ENCODE measurements at places on chromosomes 7 and 10.
A peak's percentile ranks its signal among the peaks of the same experiment; 100 is the strongest.

GRCh38 chr7:88226886-88227516 is 7.2 kb upstream of the SRI start:
- DNase-seq, result peak; percentile 96

- no peak for DNase-seq
Observed at GRCh38 chr10:12927896-12928295, 73.6 kb downstream of the CCDC3 start.

DNA sequence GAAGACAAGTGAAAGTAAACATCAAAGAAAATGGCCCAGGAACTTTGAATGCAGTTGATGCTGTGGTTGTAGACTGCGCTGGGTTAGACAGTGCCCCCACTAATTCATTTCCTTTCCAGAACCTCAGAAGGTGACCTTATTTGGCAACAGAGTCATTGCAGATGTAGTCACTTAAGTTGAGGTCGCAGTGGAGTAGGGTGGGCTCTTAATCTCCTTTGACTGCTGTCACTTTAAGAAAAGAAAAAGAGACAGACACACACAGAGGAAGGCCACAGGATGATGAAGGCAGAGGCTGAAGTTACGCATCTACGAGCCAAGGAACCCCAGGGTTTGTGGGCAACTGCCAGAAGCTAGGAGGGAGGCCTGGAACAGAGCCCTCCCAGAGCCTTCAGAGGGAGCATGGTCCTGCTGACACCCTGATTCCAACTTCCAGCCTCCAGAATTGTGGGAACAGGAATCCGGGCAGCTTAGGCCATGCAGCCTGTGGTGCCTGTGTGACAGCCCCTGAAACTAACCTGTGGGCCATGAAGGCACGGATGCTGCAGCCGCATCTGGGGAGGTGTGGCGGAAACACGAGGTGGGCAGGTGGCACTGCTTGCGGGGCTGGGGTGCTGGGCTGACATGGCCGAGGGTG is 107.6 kb downstream of the PRKAG2 start:
- DNase-seq, result no peak

DNA sequence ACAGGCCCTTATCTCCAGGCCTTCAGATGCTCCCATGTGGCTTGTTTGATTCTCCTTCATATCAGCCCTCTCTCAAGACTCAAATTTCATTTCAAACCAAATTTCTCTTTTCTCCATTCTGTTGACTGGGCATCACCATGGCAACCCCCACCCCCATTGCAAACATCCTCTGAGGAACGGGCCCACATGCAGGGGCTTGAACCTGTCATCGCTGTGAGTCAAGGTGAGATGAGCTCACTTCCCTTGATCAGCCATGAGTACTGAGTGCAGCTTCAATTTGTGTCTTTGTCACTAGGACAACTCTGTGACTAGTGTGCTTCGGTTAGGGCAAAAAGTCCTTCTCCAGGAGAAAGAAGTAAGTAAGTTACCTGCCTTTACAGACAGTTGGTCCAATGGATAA is 41.9 kb downstream of the CALML3 start:
- peak; percentile 68 for DNase-seq

DNA sequence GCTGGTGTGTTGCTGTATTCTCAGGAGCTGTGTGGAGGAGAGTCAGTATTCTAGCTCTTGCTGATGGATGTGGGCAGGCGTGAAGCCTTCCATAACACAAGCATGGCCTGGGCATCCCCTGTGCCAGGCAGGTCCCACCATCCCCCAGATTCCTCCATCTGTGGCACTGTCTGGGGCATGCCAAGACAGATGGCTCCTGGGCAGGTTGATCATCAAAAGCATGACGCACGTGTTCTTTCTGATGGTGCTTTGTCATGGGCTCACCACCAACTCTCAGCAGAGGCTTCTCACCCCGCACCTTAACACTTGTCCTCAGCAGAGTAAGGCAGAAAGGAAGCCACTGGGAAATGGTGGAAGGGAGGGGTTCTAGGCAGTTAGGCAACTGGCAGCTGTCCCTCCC is 364.3 kb downstream of the PLXNA4 start:
- DNase-seq, result no peak

DNA sequence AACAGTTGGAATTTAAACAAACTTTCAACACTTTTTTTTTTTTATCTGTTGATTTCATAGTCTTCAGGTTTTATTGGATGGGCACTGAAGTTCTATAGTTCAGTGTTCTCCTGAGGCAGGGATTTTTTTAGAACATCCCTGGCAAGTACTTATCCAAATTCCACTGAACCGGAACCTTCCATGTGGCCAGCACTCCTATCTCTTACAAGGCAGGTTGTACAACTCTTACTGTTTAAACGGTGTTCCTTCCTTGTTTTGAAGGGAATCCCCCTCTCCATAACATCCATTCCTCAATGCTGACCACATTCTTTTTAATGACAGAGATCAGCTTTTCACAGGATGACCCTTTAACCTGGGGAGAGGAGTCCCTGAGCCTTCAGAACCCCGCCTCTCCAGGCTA is 238.9 kb upstream of the CTBP2 start:
- peak; percentile 37 for DNase-seq

DNA sequence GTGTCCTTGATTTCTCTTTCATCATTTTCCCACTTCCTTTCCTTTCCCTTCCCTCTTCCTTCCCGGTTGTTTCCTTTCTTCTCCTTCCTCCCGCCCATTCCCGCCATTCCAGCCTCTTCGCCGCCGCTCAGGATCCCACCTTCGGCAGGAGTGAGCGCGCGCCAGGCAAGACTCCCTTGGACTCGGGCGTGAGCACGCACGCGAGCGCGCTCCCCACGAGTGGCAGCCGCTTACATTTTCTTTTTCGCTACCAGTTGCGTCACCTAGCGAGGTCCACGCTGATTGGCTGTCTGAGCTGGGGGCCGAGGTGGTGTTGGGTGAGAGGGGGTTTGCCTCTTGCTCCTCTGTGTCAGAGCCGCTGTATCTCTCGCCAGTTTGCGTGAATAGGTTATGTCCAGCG is 11.8 kb downstream of the ZAN start:
- no peak for DNase-seq

- DNase-seq, result no peak
Observed at GRCh38 chr10:69214666-69215131, 5.4 kb upstream of the HKDC1 start.

DNA sequence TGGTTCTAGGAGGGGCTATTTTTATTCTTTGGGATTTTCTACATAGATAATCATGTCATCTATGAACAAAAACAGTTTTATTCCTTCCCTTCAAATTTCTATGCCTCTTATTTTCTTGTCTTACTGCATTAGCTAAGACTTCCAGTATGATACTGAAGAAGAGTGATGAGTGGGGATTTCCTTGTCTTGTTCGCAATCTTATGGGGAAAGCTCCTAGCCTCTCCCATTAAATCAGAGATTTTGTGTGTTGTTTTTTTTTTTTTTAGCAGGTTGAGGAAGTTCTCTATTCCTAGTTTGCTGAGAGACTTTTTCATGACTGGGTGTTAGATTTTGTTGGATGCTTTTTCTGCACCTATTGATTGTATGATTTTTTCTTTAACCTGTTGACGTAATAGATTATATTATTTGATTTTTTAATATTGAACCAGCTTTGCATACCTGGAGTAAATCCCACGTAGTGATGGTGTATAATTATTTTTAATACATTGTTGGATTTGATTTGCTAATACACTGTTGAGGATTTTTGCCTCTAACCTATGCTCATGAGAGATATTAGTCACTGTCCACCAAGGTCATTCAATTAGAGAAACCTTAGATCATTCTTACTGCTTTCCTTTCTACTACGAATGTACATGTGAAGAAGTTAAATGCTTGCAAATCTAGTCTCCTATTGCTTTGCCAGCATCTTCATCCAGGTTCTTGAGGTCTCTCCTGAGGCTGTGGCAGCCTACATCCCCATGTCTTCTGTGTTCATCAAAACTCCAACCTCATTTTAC is 6.5 kb downstream of the ATP5F1C start:
- DNase-seq, result no peak
